ENCODE measurements at places on chromosomes 7 and 10.
A peak's percentile ranks its signal among the peaks of the same experiment; 100 is the strongest.

DNA sequence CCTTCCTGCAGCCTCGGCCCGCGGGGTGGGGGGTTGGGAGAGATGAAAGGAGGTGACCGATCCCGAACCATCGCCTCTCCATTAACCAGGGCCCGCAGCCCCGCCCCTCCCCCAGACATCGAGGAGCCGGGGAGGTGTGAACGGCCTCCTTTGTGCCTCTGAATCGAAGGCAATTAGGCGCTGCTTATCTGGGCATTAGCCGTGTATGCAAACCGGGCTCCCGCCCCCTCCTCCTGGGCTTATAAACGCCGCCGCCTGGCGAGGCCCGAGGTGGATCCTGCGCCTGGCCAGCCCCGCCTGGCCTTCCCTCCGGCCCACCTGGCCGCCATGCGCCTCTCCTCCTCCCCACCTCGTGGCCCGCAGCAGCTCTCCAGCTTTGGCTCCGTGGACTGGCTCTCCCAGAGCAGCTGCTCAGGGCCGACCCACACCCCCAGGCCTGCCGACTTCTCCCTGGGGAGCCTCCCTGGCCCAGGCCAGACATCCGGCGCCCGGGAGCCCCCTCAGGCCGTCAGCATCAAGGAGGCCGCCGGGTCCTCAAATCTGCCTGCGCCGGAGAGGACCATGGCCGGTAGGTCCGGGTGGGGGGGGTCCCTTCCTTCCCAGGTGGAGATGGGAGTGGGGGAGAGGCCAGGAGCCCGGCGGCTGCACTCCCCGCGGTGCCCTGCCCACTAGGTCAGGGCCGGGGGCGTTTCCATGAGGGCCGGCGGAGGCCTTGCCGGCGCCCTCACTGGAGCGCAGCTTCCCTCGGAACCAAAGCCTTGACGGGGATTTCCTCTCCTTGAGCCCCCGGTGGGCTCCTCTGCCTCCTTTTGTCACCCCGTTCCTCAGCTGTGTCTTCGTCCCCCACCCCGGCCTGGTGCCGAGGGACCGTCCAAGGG is at the start of gene VENTX:
VENTX (plus strand) TSS at position 268 of the 878 bp plus-strand sequence; CDS start at position 328, 60 bp downstream.
- no peak for ATAC-seq

DNA sequence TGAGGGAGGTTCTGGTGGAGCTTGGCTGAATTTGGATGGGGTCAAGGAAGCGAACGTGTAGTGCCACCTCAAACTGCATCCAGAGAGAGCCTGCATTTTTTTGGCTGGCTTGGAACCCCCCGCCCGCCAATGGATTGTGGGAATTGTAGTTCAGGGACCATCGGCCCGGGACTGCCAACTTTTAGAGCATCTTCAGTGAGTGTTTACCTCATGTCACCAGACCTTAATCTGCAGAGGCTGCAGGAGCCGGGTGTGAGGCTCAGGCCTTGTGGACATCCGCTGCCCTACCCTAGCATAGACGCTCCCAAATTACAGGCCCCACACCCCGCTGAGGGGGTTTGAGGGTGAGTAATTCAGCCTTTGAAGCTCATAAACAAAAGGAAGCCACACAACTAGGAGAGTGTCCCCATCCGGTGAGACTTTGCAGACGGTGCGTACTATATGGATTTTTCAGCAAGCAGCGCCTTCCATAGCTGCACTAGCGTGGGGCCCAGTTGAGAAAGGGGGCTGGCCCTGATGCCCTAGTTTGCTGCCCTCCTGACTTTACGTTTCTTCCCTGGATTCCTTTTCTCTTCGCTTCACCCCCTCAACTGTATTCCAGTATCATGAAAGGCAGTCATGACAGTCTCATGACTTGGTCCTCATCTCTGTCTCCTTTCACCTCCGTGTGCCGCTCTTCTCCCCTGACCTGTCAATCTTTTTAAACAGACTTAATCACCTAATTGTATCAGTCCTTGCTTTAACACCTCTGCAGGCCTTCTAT is 717 bp downstream of the CNPY4 start:
- ATAC-seq, result peak; percentile 83

DNA sequence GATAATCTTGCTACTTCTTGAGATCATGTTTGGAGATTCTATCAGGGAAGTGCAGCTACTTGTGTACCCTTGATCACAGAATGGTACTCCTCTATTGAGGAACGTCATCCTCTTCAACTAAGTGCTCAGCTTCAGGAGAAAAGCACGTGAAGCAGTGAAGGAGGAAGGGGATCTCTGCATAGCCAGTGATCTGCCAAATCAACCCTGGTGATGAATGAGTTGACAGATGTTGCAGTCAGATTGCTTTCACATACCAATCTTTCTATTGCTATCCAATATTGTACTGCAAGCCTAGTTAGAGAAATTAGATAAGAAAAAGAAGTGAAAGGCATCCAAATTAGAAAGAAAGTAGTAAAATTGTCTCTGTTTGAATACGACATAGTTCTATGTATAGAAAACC is 309.4 kb downstream of the TWIST1 start:
- ATAC-seq, result no peak

- no peak for ATAC-seq
These were observed 2.1 kb downstream of the CASD1 start for GRCh38 chr7:94511718-94512117.

- ATAC-seq, result peak; percentile 62
These were observed 13.7 kb upstream of the SAMD8 start for GRCh38 chr10:75097666-75098285.

DNA sequence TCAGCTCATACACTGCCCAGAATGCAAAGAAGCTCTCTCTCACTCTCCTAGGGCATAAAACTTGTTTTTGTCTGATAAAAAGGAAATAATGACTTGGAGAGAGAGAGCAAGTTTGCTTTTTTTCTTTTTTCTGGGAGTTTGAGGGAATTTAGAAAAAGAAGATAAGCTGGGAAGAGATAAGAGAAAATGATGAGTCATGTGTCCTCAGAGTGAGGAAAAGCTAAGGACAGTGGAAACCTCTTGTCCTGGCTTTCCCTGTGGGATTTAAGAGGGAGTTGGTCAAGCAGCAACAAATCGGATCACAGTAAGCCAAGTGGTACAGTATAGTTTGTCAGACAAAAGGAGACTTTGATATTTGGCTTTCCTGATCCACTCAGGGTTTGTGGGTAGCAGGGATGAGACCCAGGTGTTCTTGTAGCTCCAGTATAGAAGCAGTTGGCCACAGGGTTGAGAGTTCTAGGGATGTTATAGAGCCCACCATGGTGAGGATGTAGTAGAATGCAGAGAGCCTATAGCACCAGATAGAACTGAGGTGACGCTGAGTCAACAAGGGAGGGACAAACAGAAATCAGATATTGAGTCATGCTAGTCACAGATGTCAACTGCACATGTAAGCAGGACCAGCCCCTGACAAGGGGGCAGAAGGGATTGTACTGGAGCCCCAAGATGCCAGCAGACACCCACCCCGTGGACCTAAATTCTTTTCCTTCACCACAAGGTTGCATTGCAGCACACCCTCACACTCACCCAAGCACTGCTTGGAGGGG is 219.3 kb upstream of the TAC1 start:
- no peak for ATAC-seq

- ATAC-seq, result peak; percentile 50
These were observed at the start of gene PBLD for GRCh38 chr10:68332259-68333057. TSS of gene PBLD (minus strand) at chr10:68332928. CDS start at chr10:68306844, 26,084 bp downstream.

- ATAC-seq, result no peak
These were observed 151.8 kb downstream of the SFMBT2 start for GRCh38 chr10:7258948-7259523.

DNA sequence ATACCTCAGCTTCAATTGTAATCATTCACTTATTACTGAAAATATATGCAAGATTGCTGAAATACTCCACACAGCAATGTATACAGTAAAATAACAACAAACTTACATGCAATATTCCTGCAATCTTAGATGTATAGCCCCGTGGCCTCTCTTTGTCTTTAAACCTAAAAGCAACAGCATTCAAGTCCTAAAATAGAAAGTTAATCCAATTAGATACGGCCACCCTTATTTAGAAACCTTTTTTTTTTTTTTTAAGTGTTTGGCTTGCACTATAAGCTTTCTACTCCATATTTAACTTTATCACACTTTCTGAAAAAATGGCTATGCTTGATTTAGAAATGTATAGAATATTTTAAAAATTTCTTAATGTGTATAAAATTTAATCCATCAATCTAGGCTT is 67.6 kb downstream of the IDE start:
- no peak for ATAC-seq

All from SK-N-SH treated with all-trans-retinoic acid at 6 μM for 48 hours (cell line).